Activated CD8-positive, alpha-beta T cell treated with anti-CD3 and anti-CD28 coated beads, Interleukin-2, amount 10 ng/mL, durations not matched to agents 7 days and 5 days (primary cell): ENCODE measurements at places on chromosomes 4 and X.

DNA sequence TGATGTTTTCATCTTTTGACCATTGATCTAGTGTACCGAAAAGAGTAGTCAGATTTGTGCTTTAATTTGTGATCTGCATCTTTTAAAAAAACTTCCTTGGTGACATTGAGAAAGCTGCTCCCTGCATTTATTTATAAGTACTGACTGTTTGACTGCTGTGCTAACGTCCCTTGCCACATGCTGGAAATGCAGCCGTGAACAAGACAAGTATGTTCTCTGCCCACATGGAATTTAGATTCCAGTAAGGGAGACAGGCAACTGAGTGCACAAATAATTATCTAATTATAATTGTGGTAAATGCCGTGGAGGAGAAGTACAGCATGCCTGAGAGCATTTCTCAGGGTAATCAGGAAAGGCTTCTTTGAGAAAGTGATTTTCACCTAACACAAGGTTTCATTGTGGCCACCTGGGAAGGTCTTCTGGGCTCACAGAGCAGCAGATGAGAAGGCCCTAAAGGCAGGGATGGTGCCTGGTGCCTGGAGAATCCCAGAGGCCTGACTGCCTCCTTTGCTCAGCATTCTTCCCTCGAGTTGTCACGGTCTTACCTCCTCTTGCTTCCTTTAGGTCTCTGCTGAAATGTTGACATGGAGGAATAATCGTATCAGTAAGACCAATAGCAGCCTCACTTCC is 55.8 kb downstream of the PTTG2 start:
- DNase-seq, result no peak

DNA sequence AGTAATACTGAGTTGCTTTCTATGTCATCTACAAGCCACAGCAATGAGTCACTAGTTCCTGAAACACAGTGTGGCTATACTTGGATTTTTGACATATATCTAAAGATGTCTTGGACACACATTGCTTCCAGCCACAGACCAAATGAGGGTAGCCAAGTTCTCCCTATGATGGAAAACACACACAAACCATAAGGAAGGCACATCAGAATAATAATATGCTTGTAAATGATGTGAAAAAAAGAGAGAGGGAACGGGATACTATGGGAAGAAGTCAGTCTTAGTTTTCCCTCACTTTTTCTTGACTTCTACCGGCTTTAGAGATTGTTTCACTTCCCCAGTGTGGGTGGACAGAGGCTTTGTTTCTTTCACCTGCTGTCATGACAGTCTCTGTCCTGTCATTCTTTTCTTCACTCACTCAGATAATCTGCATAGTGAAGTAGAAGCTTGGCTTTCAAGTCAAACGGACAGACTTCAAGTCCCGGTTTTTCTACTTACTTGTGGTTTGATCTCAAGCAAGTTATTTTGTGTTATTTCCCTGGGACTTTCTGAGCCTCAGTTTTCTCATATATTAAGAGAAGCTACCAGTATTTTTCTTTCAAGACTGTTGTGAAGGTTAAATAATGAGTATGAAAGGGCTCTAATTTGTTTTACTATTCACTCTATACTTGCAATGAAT is 34.7 kb downstream of the P2RY10 start:
- DNase-seq, result no peak

GRCh38 chr4:3402491-3403347 is 39.0 kb upstream of the HGFAC start:
- DNase-seq, result no peak

DNA sequence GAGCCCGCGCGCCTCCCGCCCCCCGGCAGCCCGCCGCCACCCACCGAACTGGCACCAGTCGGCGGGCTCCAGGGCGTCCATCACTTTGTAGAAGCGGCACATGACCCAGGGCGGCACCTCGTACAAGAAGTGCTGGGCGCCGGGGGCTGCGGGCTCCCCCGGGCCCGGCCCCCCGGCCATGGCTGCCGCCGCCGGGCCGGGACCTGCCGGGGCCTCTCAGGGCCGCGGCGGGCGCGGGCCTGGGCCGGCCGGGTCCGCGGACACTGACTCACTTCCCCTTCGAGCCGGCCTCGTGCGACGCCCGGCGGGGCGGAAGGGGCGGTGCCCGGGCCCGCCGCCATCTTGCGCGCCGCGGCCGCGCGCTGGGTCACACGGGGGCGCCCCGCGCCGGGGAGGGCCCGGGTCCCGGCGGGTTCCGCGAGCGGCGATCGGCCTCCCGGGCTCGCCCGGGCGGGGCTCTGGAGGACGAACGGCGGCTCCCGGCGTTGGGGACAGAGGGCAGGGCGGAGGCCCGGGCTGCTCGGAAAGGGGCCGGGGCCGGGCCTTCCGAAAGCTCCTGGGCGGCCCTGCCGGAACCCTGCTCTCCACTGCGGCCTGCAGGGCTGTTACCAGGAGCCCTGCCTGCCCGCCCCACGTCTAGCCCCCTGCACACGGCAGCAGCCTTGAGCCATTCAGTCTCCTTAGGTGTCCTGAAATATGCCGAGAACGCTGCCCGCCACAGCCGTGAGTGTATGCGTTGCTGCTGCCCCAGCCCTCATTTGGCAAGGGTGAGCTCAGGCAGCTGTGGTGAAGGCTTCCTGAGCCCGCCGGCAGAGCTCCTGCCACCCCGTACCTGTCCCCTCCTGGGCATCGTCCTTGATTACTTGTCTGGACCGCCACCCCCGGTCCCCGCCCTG is at the start of gene IRAK1:
Gene IRAK1, minus strand, starts transcription at position 270 of the 896 bp plus-strand sequence. Its CDS starts 90 bp downstream, at position 180.
- DNase-seq, result peak; percentile 53

GRCh38 chrX:47802589-47802988 is 34.1 kb upstream of the ZNF81 start:
- DNase-seq, result no peak

GRCh38 chrX:149652232-149652981 is 20.8 kb upstream of the TMEM185A start:
- DNase-seq, result no peak

- no peak for DNase-seq
Measured at GRCh38 chrX:118694638-118695037, 32.8 kb upstream of the IL13RA1 start.

GRCh38 chr4:34170946-34171345 is 2073.4 kb downstream of the ARAP2 start:
- no peak for DNase-seq

- no peak for DNase-seq
Measured at GRCh38 chr4:173264245-173264644, 69.9 kb downstream of the HMGB2 start.

DNA sequence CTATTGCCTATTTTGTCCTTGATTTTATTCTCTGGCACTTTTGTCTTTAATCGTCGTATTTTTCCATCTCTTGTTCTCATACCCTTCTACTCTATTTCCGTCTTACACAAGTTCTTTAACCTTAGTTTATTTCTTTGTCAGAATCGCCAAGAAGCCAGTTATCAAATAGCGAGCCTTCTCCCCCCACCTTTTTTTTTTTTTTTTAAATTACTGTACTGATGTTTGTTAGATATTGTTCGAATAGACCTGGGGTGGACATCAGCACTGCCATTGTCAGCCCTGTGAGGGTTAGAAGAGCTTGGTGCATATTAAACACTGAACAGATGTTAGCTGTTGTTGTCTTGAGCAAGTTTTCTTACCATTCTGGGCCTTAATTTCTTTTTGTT is 1.2 kb downstream of the SPCS3 start:
- no peak for DNase-seq

GRCh38 chrX:14927401-14927800 is 54.2 kb downstream of the MOSPD2 start:
- DNase-seq, result no peak

DNA sequence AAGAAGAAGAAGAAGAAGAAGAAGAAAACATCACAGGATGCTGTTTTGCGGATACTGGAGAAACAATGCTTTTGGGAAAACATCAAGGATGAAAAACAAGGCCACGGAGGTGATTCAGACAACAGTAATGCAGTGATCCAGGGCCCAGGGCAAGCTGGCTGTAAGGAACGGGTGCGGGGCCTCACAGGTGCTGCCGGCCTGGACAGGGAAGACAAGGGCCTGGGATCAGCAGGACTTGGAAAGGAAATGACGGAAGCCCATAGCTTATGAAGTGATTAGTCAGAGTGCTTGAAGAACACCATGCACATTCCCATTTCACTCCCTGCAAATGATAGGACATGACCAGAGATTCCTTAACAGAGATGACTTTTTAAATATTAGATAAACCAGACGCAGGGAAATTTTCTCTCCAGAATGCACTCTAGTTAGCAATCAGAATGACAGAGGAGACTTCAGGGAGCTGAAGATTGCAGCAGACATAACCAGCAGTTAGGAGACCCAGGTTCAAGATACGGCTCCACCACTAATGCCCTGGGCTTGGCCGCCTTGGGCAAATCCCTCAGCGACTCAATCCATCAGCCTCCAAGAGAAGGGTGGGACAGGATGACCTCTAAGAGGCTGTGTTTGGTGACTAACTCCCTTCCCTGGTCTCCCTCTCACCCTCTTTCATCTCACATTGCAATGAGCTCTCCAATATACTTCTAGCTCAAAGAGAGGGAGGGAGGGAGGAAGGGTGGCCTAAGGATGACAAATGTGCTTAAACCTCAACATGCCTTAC is 54.1 kb downstream of the APBB2 start:
- DNase-seq, result no peak

GRCh38 chr4:74830928-74831327 is 36.6 kb upstream of the BTC start:
- no peak for DNase-seq
